Fibroblast of villous mesenchyme (primary cell): ENCODE measurements at places on chromosomes 11 and 22. TPM values are rescaled to one million over a fixed set of nuclear protein-coding genes. Genes with fewer than 3 reads are reported as not detected.

GRCh38 chr22:43018615-43019014 is 3.7 kb upstream of the PACSIN2 start:
- DNase-seq = no peak

The ALDH3B2 gene
- not detected in 2 replicates for total RNA-seq

DNA sequence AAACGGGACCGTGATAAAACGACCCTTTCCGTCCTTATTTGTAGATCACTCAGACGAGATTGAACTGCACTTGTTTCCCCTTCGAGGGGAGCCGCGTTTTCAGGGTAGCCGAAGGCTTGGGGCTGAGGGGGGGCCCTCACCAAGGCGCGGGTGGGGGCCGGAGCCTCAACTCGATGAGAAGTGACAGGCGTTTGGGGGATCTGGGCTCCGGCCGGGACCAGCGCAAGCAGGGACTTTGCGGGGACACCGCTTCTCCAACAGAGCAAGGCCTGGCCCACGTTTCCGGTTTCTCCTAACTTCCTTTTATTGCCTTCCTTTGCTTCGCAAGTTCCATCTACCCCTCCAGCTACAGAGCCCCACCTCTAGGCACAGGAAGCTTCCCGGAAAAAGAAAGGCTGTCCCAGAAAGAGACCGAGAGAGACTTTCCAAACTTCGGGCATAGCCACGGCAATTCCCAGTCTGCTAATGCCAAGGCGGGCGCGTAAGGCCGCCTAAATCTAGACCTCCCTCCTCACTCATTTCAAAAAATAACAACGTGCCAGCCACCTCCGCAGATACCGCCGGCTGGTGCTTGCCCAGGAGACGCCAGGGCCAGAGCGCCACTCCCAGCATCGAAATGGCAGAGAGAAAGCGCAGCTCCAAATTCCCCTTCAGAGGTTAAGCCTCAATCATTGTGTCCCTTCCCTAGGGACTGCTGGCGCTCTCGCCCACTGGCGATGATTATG is 6.6 kb downstream of the PAX6 start:
- no peak for DNase-seq

DNA sequence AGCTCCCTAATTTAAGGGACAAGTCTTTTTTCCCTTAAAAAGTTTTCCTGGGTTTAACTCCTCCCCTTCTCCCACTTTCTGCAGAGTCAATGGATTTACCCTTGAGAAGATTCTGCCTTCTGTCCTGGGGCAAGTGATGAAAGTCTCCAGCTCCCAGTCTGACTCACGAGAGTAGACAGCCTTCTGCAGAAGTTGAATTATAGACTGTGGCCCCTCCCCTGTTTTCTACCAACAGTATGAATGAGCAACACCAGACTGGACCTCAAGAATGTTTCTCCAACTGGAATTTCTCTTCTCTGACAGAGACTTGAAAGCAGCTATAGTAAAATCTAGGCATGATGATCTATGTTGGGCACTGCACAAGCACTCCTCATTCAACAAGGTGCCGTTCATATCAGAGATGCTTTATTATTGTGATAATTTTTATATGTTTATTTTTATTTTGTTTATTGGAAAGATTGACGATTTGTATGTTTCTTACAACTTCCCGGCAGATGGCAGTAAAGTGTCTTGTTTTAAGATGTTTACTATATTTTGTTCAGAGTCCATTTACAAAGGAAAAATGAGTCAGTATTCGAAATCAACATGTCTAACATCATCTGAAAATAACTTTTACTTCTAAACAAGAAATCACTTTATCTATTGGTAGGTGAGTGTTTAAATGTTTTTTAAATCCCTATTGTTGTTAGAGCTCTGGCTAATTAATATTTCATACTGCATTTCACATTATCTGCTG is 56.6 kb downstream of the LMO2 start:
- DNase-seq = peak; percentile 71

DNA sequence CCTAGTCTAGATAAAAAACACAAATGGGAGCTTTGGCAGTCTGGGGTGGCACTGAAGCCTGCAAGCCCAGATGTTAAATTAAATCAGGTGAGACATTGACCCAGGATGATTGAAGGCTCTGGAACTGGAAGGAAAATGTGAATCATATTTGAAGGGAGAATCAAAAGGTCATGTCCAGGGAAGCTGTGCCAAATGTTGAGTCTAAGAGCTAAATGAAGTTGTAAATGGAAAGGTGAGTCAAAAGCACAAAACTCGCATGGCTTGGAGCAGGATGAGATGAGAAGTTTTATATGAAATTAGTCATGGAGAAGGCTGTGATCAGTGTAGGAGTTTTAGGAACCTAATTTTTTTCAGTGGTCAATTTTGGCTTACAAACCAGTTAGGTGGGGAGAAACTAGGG is 301.1 kb downstream of the BLID start:
- DNase-seq = no peak

The LARGE2 gene
- total RNA-seq = not detected in 2 replicates

DNA sequence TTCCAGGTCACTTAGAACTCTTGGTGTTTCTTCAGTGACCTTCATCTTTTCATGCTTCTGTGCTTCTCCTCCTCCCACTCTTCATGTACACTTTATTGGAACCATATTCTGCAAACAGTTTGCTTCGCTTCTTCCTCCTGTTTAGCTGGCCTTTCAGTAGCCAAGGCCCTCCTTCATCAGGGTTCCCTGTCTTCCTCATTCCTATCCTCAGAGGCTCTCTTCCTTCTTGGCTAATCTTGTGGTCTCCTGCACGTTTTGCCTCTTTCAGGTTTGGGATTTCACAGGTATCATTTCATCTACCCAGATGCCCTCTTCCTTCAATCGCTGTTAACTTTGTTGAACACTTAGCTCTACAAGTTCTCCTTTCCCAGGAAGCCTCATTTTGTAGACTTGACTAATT is 66.8 kb downstream of the DEPDC5 start:
- DNase-seq = no peak

DNA sequence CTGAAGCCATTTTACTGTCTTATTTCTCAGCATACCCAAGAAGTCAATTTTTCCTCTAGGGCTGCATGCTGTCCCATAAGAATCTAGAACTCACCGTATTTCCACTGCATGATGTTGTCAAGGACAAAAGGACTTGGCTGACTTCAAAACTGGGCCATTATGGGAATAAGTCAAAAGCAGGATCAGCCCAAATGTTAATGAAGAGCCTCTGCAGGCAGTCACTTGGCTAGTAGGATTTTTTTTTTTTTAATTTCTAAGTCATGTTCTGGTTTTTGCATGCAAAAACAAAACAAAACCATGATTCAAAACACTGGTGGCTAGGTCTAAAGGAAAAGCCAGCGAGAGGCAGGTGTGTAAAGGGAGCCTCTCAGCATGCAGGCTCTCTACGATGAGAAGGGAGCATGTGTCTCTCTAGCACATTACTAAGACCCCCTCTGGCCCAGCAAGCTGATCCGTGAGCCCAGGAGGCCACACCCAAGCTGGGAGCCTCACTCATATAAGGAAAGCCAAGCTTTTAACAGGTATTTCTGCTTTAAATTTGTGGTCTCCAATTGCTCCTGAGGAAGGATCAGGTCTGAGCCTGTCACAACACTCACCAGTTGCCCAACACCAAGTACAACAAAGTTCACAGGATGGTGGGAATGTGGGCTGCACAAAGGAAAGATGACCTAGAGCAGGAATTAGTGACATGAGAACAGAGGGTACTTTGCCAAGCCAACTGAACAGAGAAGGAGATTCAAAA is 21.4 kb upstream of the STK33 start:
- DNase-seq = no peak

The SLC22A12 gene
- total RNA-seq = not detected in 2 replicates

DNA sequence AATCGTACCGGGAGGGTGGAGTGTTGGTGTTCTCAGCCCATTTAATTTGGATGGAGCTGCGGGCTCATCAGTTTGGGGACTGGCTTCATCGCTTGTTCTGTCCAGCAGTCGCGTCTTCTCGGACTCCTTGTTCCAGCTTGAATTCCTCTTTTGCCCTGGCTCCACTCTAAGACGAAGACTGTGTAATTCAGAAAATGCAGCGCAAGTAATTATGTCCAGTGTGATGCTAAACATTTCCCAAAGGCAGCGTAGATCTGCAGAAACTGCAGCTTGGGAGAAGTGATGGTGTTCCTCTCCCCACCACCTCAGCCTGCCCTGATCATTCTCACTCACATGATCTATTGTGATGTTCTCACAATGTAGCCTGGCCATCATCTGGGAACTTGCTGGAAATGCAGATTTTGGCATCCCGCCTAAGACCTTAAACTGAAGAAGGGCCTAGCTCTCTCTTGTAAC is 666 bp downstream of the SLC25A18 start:
- peak; percentile 84 for DNase-seq

The MOV10L1 gene
- 9.7 and 10.8 TPM in 2 replicates for total RNA-seq

GRCh38 chr11:117117681-117118080 is 19.5 kb upstream of the SIK3 start:
- no peak for DNase-seq

The GPHA2 gene
- not detected in 2 replicates for total RNA-seq

GRCh38 chr11:89495951-89496350 is 4.8 kb upstream of the NOX4 start:
- peak; percentile 59 for DNase-seq

DNA sequence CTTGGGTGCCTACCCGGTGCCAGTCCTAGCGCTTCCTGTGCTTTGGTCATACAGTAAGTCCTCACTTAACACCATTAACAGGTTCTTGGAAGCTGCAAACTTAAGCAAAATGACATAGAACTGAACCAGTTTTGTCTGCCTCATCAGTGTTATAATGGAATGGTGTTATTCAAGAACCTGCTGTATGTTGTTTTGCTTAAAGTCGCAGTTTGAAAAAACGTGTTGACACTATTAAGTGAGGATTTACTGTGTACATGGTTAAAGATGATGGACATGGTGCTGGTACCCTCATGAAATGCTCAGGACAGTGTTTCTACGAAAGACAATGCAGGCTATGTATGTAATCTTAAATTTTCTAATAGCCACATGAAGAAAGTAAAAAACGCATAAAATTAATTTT is 41.3 kb downstream of the PPP6R3 start:
- DNase-seq = no peak

- no peak for DNase-seq
Observed at GRCh38 chr11:130022799-130023198, 20.2 kb upstream of the PRDM10 start.

GRCh38 chr11:116683982-116684381 is 88.8 kb downstream of the BUD13 start:
- no peak for DNase-seq
